ENCODE measurements at places on chromosomes 4 and X.

- DNase-seq = no peak
These were observed 65.6 kb downstream of the UBA6 start for GRCh38 chr4:67635331-67635730.

- DNase-seq = no peak
These were observed 230.5 kb downstream of the IDS start for GRCh38 chrX:149274516-149275105.

DNA sequence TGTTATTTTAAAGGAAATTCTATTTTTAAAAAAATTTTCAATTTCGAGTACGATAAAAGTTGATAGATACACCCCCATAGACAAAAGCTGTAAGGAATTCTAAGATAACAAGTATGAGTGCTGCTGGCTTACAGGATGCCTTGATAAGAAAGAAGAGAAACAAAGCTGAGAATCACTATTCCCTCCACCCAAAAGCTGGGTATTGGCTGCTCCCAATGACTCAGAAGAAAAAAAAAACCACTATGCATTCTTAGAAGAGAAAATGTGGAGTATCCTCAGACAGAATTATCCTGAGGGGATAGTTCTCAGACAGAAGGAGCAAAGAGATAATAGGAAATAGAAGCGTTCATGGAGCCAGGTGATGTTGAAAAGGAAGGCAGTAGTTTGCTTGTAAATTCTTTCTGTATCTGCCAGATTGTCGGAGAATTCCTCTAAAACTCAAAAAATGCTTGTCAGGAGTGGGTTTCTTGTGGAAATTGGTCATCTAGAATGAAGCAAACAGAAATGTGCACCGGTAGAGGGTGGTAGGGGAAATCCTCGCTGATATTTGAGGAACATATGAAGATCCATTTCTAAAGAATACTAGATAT lies 217.5 kb upstream of the ADAMTS3 start:
- DNase-seq = no peak

- DNase-seq = no peak
These were observed 825 bp upstream of the RASGEF1B start for GRCh38 chr4:81472281-81473182.
